ENCODE measurements at places on chromosomes 13 and 19.

DNA sequence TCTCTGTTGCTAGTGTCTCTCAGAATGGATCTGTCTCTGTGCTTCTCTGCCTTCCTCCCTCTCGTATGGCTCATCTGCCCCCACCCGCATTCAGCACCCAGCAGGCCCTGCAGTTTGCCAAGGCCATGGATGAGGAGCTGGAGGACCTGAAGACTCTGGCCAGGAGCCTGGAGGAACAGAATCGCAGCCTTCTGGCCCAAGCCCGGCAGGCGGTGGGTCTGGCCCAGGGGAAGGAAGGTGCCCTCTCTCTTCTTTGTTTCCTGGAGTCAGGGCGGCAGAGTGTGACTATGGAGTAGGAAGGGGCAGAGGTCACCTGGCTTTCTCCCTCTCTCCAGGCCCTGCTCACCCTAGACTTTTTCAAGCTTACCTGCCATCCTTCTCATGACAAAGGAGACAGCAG is 10.9 kb downstream of the KASH5 start:
- no peak for DNase-seq

GRCh38 chr19:33509774-33510173 is 11.8 kb downstream of the PEPD start:
- DNase-seq: no peak

DNA sequence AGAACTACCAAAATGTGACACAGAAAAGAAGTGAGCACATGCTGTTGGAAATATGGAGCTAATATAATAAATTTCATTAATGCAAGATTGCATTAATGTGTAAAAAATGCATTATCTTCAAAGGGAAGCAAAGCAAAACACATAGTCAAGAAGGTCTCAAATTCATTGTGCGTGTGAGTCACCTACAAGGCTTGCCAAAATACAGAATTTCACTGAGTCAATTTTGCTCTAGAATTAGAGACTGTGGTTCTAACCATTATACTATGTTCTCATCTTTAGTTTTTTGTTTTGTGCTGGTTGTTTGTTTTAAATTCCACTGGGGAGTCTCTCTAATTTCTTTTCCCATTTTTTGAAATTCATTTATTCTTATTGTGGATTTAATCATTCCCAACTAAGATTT is 149.8 kb upstream of the SLITRK1 start:
- no peak for DNase-seq

DNA sequence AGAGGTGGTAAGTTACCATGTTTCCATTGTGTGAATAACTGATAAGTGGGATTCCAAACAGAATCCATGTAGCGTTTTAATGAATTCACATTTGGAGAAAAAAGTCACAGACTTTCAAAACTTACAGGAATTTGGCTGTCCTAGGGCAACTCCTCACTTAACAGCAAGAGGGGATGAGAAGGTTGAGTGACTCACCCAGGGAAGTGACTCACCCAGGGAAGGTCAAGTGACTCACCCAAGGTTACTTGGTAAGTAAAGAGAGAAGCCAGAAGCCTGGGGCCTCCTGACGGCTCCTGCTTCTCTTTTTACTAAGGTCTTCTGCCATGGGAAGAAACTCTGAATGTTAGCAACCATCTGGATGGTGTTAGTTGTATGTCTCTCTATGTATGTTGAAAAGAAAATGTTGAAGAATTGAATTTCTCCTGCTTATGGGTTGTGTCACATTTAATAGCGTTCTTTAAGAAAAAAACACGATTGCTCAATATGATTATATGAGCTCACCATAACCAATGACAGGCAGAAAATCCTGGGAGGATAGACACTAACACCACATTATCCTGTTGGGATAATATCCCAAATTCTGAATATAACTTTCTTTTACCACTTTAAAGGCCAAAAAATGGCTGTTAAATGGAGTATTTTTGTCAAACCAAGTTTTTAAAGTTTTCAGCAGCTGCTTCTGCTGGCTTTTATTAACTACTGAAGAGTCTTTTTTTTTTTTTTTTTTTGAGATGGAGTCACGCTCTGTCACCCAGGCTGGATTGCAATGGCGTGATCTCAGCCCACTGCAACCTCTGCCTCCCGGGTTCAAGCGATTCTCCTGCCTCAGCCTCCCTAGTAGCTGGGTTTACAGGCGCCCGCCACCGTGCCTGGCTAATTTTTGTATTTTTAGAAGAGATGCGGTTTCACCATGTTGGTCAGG is 195.6 kb downstream of the GGACT start:
- DNase-seq: peak; percentile 68

DNA sequence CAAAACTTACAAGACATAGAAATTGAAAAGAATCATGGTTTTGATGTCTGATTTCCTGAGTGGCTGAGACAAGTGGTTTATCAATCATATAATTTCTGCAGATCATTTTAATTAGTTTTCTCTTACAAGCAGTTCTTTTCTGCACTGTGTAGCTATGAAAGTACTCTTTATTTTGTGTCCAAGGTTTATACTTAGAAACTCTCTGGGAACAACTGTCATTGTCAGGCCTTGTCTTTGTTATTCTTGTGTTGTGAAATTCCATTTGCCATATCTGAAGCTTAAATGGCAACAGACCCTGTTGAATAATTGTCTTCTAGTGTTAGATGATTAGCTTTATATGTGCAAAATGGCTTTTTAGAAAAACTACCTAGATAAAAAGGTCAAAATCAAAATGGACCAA is 312.1 kb downstream of the FGF14 start:
- no peak for DNase-seq

- DNase-seq: no peak
These were observed 2.8 kb upstream of the ZNF181 start for GRCh38 chr19:34731019-34731829.

GRCh38 chr13:24050292-24050711 is 110.2 kb upstream of the SPATA13 start:
- DNase-seq: no peak

All from stimulated activated CD4-positive, alpha-beta T cell treated with anti-CD3 and anti-CD28 coated beads, Interleukin-2, amount 100 ng/mL, for 24 hours (primary cell).